Fibroblast of upper back skin (primary cell): ENCODE measurements at places on chromosomes 1 and 21.

DNA sequence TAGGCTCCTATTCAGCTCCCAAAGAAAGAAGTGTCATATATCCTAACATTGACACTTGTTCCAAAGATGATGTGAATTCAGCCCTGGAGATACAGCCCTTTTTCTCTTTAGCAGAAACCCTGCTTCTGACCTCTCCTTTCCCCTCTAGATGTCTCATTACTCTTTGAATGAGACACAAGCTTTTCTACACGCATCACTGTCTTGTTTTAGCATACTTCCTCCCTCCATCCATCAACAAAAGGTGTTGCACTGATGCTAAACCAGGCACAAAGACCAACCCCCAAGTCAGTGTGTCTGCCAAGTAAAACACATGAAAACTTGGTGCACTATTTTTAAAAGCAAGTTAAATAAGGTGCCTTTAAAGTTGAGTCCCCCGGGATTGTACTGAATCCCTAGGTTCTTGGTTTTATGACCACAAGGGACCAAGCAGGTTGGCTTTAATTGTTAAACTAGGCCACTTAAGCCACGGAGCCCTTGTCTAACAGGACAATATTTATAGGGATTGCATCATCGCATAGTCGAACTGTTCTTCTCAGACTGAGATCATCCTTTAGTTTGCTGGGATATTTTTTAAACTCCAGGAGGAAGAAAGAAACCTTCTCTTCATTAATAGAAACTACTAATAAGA is 101.0 kb upstream of the GUCA2B start:
- no peak for DNase-seq

- DNase-seq, result peak; percentile 38
Measured at GRCh38 chr21:25501996-25502665, 105.2 kb downstream of the MRPL39 start.

- no peak for DNase-seq
Measured at GRCh38 chr1:3067301-3067670, 1.7 kb upstream of the PRDM16 start.

DNA sequence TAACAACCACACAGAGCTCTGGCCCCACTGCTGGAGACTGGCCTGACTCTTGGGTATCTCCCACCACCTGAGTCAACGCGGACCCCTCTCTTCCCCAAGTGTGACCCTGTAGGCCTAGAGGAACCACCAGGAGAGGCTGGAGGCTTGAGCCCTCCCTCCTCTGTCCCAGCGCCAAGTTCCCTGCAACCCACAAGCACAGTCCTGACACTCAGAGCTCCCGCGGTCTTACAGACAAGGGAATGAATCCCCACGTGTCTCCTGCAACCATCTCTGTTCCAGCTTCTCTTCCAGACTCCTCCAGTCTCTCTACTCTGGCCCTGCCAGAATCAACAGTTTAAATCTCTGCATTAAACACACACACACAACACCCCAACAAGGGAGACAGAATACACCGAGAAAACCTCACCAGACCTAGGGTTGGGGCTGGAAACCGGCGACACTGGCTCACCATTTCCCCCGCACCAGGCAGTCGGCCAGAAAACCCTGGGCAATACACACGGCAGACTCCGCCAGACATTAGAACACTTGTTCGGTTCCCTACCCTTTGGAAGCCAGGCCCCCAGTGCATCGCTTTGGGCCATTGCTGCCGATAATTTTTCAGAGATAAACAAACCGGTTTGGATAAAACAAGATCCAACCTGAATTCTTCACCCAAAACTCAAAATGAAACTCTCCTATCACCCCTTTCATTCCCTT is 21.7 kb downstream of the CASZ1 start:
- no peak for DNase-seq

GRCh38 chr1:41846625-41847405 is 71.9 kb downstream of the HIVEP3 start:
- peak; percentile 57 for DNase-seq

DNA sequence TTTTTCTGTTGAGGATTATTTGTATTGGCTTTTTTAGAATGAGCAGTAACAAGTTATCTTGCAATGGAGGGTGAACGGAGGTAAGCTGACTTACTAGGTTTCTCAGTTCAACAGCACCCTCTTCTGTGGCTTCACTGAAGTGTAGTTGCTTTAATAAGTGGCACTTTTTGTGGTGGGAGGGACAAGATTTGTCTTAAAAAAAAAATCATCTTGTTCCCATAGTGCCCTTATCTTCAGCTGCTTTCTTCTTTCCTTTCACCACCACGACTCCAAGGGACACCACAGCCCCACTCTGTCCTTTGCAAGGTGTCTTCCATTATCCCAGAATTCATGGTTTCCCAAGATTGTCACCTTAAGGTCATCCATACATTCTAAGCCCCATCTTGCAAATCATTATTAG is 92.9 kb downstream of the PIGK start:
- peak; percentile 78 for DNase-seq

- peak; percentile 20 for DNase-seq
Measured at GRCh38 chr1:38132681-38133080, 86.1 kb upstream of the POU3F1 start.

GRCh38 chr1:228804640-228805413 is 69.5 kb downstream of the RHOU start:
- DNase-seq, result no peak

DNA sequence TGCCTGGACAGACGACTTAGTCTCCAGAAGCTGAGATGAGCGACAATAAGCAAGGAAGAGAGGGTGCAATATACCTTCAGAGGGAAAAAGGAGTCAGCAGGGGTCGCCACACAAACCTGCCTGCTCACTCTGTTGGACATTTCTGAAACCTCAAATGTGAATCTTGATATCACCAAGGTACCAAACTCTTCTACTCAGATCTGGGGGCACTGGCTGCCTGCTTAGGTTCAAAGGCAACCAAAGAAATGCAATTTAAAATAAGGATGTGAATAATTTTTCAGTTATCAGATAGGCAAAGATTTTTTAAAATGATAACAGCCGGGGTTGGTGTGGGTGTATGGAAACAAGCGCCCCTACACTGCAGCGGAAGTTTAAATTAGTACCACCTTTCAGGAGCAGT is 164.2 kb downstream of the HIVEP3 start:
- DNase-seq, result no peak

GRCh38 chr1:56644919-56645676 is at the start of gene PRKAA2:
Gene PRKAA2 (plus strand): TSS chr1:56645314. CDS start chr1:56645388, 74 bp downstream.
- DNase-seq, result peak; percentile 30

DNA sequence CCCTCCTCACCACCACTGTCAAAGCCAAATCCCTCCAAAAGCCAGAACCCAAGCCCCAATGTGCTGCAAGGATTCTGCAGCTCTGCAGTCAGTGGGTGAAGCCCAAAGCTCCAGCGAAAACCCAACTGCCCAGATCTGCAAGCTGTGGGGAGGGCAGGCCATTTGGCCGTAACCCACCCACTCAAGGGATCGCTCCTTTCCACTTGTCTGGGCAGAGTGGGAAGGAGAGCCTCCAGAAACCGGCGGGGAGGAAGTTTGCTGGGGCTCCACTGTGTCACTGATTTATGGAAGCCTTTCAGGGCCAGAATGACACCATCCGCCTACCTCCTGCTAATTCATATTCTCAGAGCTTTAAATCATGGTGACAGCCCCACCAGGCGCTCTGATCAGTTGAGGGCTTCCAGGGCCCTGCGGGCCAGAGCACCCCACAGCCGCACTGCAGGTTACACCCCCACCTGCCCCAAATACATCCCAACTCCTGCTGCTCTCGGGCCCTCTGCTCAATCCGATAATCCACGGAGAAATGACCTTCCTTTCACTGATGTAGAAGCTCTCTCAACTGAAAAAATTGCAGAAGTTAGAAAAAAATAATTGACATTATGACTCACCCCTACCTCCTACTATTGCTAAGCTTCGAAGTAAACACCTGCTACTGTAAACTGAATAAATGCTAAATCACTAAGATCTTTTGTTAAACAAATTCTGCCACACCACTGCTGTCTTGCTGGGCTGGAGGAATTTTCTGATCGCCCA is 40.6 kb upstream of the RAB4A start:
- DNase-seq, result no peak

- DNase-seq, result no peak
Measured at GRCh38 chr1:10622910-10623685, 148.3 kb downstream of the PEX14 start.

DNA sequence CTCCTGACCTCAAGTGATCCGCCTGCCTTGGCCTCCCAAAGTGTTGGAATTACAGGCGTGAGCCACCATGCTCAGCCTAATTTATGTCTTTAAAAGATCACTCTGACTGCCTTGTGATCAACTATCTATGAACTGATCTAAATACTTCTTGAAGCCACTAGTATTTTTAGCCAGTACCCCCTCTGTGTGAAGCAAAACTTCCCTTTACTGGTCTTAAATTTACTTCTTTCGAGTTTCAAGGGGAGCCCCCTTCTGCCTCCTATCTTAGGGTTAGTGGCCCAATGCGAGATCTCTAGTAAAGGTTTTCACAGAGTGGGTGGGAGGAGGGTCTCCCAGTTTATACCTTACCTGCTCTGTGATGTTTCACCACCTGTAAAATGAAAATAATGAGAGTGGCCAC is 66.1 kb upstream of the RPL11 start:
- DNase-seq, result no peak

DNA sequence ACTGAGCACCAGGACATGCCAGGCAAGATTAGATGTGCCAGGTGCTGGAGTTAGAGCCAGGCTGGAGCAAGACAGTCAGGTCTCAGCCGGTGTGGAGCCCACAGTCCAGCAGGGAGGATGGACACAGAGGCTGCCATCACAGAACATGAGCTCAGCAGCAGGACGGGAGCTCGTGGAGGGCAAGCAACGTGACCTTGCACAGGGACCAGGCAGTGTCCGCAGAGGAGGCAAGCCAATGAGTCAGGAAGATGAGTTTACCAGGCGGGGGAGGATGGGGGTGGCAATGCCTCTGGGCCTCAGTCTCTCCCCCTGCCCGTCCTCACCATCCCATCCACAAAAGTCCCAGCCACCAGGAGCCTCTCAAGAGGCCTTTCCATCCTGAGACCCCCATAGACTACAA is 20.7 kb upstream of the ZC3H12A start:
- DNase-seq, result no peak

DNA sequence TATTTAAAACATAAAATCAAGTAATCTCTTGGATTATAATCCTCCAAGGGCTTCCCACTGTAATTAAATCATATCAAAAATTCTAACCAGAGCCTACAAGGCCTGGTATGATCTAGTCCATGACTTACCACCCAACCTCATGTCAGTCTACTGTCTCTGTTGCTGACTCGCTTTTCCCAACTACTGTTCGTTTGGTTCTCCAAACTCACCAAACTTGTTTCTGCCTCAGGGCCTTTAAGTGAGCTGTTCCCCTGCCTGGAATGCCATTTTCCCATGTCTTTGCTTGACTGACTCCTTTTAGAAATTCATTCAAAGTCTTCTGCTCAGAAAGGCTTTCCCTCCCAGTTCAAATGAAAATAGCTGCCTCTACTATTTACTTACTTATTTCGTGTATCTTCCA is 95.9 kb downstream of the ZC3H11B start:
- no peak for DNase-seq

DNA sequence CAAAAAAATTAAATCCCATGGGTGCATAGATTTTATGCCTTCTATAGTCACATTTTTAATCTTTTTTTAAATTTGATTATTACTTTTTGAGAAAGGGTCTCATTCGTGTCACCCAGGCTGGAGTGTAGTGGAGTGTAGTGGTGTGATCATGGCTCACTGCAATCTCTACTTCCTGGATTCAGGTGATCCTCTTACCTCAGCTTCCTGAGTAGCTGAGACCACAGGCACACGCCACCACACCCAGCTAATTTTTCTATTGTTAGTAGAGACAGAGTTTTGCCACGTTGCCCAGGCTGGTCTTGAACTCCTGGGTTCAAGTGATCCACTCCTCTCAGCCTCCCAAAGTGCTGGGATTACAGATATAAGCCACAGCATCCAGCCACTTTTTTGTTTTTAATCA is 10.4 kb downstream of the CBR3 start:
- DNase-seq, result no peak

GRCh38 chr1:186730951-186731729 is 50.9 kb upstream of the PTGS2 start:
- DNase-seq, result no peak

DNA sequence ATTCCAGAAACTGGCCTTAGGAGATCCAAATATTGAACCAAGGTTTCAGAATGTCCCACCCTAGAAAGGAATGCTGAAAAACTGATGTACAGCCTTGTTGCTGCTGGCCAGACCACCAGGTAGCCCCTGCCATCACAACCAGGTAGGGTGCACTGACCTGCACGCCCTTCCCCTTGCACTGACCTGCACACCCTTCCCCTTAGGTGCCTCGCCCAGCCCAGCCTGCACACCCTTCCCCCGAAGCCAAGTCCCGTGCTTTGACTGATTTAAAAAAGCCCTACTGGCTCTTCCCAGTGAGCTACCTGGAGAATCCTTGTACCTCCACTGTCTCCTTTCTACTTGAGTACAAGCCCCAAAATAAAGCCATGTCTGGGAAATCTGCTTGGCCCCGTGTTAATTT is 26.3 kb upstream of the C1orf198 start:
- DNase-seq, result no peak

- peak; percentile 69 for DNase-seq
Measured at GRCh38 chr1:202315576-202316168, 26.1 kb downstream of the UBE2T start.

GRCh38 chr1:4614371-4615137 is 39.9 kb upstream of the AJAP1 start:
- no peak for DNase-seq

DNA sequence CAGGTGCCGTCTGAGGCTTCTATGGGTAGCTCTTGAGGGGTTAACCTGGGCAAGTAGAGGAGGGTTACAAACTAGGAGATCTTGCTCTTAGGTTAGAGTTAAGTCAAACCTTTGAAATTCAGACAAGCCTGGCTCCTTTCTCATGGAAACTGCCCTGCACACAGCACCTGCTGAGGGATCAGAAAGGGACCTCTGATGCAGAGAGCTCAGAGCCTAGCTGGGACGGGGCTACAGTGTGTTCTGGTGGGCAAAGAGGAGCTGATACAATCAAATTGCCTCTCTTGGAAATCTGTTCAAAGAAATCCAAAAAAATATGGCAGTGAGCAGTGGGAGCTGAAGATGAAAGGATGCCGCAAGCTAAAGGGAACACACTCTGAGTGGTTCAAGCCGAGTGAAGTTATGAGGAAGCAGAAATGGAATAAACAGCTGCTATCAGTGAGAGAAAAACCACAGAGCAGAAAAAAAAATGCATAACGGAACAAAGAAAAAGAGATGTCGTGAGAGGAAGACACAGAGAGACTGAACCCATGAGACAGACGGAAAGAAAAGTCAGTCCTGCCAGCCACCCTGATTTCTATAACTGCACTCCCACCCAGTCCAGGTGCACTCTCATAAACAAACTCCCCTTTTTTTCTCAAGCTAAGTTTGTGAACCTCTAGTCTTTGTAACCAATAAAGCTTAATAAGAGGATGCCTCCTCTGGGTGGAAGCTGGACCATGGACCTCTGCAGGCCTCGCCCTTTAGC is 26.6 kb downstream of the PAFAH2 start:
- no peak for DNase-seq

DNA sequence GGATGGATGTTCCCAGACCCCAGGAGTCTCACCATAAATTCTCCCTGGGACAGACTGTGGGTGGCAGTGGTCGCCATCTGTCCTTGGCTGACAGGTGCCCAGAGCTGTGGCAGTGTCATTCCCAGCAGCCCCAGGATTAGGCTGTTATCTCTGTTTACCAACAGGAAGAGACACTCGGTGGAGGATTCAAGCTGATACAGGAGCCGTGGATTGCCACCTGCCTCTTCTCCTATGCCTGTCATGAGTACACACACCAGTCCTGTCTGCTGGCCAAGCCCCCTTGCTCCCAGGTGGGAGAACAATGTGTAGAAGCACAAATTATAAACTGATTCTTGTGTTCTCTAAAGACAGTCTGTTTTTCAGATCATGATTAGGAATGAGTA is 152.6 kb downstream of the ETS2 start:
- no peak for DNase-seq
